Stimulated activated CD8-positive, alpha-beta memory T cell treated with anti-CD3 and anti-CD28 coated beads, Interleukin-2, amount 100 ng/mL, for 1 hour (primary cell): ENCODE measurements at places on chromosomes 7 and 10.

GRCh38 chr7:156473476-156474240 lies 166.9 kb upstream of the RNF32 start:
- no peak for DNase-seq

DNA sequence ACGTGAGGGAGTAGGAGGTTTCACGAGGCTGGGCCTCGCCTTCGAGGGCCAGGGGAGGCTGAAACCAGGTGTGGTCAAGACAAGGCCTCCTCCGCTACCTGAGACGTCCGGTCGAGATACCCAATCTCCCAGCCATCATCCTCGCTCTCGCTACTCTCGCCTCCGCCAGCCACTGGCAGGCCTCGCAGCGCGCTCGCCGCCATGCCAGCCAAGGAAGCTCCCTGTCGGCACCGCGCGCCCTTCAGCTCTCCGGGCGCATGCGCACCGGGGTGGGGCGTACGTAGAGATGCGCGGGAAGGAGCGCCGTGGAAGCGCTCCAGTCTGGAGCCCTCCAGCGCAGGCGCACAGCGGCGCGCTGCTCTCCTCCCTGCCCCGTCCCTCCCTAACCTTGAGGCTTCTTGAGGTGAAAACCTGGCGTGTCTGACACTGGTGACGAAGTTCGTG lies at the start of gene ASZ1:
Gene ASZ1, minus strand, starts transcription at position 236 of the 444 bp plus-strand sequence. Its CDS starts 33 bp downstream, at position 203.
- no peak for DNase-seq

DNA sequence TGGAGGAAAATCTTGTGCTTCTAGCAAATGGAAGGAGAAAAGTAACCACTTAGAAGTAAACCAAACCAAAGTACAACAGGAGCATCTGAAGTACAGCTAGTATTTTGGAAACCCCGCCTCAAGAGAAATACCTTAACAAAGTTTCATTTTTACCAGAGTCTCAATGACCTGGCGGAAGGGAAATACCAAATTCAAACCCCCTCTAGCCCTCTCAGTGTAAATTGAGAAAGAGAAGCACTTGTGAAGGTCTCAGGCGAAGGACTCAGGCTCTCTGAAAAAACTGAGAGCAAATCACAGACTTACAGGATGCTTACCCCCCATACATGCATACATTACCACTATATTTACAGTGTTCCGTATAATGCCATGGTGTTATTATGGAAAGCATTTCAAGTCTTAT lies 70.1 kb downstream of the ZPBP start:
- DNase-seq, result no peak

DNA sequence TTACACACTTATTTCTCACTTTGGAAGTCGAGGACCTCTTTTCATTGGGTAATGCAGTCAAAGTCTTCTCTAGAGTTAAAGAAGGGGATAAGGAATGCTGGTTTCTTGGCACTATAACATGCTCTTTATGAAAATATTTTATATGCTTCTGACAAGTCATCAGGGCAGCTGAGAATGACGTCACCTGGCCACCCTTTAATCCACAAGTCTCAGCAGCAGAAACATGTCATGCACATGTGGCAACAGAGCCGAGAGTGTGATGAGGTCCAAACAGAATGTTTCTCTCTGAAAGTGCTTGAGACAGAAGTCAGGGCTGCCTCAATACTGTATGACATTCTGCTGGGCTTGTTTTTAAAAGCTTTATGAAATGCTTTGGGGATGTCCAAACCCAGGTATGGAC lies 63.5 kb upstream of the C10orf90 start:
- no peak for DNase-seq

DNA sequence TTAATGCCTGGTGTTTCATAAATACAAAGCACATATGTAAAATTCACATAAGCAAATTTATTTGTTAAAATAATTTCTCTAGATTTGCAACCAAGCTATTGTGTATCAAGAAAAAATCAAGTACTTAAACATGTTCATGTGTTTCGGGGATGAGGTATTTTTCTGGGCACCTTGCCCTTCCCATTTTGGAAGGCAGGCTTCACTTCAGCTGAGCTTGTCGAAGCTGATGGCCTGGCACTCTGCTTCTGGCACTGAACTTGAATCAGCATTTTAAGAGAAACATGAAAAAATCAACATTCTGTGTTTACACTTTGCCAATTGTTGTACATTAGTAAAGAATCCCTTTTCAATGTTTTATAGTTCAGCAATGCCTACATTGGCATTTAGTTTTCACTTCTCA lies 179.1 kb upstream of the STEAP4 start:
- DNase-seq, result no peak

DNA sequence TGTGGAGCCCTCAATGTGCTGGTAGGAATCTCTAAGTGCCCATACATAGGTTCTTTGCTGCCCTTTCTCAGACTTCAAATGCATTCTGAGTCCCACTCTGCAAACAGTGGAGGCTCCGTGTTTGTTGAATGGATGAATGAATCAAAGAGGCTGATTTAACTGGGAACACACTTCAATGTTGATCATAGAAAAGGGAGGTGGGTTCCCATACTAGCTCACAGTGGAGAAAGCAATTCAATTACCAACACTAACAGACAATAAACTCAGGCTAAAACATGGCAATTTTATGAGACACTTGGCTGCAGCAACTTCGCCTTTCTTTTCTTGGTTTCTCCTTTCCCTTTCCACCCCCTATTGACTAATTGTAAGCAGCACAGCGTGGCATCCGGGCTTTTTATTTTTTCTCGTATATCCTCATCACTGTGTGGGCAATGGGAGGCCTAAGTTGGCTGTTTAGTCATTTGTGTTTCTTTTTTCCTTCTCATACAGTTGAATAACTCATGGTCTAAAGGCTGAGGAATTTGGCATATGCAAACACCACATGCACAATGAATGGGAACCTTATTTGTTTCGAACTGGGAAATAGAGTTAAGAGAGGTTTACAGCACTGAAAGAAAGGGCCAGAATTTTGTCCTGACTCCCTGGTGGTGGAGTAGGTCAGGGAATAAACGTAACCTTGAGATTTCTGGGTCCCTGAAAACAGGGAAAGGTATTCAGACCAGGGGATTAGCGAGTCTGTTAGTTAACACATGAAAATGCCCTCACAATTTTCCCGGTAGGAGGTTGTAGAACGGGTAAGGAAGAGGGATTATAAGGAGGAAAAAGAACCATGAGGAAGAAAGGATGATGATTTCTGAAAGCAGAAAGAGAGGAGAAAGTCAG lies 858.5 kb downstream of the KCNMA1 start:
- no peak for DNase-seq

- no peak for DNase-seq
Measured at GRCh38 chr7:133112976-133113375, 31.1 kb upstream of the CHCHD3 start.

DNA sequence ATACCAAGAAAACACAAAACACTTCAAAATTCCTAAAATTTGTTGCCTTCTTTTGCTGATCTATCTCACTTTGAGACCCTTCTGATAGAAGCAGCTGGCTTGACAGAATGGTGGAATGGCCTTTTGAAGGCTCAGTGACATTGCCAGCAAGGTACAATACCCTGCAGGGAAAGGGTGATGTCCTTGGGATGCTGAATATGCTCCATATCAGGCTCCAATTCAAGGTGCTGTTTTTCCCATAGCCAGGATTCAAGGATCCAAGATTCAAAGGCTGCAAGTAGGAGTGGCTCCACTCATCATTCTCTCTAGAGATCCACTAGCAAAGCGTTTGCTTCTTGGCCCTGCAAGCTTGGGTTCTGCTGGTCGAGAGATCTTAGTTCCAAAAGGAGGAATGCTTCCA lies 120.4 kb downstream of the USP6NL start:
- DNase-seq, result no peak

DNA sequence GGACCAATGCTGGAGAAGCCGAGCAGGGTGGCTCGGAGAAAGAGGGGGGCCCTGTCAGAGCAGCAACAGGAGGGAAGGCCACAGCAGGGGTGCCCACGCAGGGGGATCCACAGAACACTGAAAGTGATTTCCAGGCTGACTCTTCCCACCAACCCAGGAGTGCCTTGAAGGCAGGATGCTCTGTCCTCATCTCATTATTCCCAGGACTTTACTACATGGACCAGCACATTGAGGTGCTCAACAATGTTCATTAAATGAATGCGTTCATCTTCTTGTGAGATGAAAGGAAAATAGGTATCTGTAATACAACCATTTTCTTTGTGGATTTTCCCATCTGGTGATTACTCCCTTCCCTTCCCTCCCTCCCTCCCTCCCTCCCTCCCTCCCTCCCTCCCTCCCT lies 71.0 kb downstream of the COL26A1 start:
- no peak for DNase-seq

DNA sequence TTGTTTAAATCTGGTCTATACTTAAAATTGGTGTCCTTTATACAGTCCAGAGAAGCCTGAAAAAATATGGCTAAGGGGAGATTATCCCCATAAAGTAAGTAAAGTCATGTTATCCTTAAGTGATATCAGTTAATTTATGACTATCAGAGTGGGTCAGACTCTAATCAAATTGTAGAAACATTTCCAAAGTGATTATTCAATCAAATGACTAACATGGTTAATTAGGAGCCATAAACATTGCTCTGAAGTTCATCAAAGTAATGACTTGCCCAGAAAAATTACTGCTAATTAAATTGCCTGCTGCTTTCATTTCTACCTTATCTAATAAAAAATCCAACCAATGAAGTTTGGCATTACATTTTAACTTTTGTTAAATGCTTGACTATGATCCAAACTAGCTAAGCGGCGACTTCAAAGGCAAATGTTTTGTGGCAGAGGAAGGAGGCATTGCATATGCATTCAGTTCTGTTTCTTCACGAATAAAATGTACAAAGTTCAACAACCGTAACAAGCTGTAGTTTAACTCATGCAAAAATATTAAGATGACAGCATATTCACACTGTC lies 76.7 kb downstream of the ETV1 start:
- DNase-seq, result no peak

GRCh38 chr7:90224195-90224594 lies 12.7 kb downstream of the STEAP2 start:
- no peak for DNase-seq

DNA sequence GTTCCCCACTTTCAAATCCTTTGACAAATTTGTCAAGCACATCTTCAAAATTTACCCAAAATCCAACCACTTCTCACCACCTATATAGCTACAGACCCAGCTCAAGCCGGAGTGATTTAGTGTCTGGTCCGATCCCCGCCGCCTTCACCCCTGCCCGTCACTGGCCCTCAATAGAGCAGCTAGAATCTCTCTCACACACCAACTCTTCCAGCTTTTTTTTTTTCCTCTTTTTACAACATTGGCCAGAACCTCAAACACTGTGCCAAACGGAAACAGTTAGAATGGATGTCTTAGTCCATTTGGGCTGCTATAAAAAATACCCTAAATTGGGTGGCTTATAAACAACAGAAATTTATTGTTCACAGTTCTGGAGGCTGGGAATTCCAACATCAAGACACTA lies 41.1 kb upstream of the TMEM72 start:
- DNase-seq, result no peak

DNA sequence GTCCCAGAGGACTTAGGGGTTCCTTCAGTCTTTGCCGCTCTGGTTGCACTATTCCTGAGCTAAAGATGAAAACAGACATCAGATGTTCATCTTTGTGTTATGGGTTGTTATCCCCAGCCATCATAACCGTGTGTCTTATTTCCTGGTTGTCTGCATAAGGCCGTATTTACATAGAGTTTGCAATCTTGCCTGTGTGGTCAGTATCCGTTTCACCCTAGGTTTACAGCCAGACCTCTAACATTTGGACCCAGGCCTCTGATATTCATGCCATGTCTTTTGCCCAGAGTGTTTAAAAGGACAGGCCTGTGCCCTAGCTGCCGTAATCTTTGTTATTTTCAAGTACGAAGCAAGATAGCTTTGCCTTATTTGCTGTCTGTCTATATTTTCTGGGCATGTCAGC lies 26.6 kb downstream of the LRRC4 start:
- DNase-seq, result no peak

- no peak for DNase-seq
Measured at GRCh38 chr7:80583901-80584300, 54.5 kb upstream of the CD36 start.

DNA sequence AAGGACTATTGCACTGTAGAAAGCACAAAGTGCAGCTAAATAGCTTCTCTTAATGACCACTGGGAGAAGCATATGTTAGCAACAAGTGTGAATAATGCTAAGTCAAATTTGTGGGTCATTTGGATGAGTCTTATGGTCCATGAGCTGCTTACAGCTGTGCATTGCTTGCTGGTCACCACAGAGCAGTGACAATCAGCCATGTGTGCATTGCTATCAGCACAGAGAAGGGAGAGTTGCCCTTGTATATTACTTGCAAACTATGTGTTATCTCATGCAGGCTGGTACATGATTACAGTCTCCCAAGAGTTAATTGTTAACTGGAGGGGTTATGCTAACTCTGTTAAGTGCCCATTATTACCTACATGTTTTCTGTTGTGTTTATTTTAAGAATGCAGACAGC lies 25.7 kb downstream of the MRPS33 start:
- DNase-seq, result no peak

DNA sequence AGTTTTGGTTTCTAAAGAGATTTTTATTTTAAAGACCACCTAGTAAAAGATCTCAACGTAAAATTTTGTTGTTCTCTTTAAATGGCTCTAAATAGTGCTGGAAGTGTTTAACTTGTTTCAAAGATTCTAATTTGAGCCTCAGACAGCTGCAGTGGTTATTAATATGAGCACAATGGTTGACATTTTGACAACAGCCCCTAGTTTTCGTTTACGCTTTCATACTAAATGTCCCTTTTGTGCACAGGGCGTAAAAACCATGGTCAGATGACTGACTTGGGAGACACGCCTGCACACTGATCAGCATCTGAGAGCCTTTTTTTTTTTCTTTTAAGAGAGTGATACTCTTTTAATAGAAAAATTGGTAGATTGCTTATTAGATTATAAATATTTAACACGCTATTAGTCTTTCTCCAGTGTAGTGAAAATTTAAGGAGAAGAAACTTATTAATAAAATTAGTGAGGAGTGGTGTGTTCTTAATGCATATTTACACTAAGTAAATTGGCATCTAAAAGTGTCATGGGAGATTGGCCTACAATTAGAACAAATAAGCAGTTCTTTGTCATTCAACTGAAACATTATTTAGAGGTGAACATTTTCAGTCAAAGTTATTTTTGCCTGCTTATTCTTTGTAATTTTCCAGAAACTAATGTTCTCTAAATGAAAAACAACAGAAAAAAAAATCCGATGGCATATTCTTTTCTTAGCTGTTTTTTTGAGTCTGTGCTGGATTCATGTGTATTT lies 182.8 kb upstream of the PHYHIPL start:
- DNase-seq, result no peak

- DNase-seq, result no peak
Measured at GRCh38 chr7:101179117-101179516, 976 bp downstream of the NAT16 start.

DNA sequence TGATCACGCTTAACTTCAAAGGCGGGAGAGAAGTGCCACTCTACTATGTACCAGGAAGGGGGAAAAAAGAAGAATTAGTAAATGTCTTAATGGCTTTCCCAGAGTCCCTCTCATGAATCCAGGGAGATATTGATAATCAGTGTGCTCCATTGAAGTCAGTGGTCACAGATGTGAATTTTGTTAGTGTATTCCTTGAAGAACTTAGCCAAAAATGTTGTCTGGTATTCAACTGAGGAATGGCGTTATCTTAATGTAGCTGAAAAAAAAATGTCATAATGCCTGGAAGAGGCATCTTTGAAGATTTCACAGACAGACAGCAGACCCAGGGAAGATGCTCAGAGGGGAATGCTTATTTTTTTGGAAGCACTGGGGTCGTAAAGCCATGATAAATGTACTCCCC lies 250.4 kb downstream of the WDR11 start:
- DNase-seq, result no peak

- no peak for DNase-seq
Measured at GRCh38 chr10:36591436-36591835, 534.0 kb upstream of the ANKRD30A start.

GRCh38 chr10:123838596-123839310 lies 52.9 kb downstream of the CPXM2 start:
- DNase-seq, result no peak

GRCh38 chr7:23654508-23654907 lies 25.5 kb upstream of the FAM221A start:
- DNase-seq, result no peak
